ENCODE measurements at places on chromosomes 5 and 9.

DNA sequence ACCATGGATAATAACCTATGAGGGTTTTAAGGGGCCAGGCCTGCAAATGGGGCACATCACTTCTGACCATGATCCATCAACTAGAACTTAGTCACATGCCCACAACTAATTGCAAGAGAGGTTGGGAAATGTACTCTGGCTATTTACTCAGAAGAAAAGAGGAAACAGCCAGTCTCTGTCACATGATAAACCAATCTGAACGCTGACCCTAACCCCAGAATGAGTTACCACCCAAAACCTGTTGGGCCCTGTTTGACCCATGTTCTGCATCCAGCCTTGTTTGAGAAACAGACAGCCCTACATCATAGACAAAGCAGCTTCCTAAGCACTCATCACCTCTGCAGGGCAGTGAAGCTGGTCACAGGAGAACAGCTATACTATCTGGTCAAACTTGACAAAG, 5.8 kb downstream of the MACROH2A1 start:
- DNase-seq: no peak

- no peak for DNase-seq
Measured at GRCh38 chr5:89758146-89758545, 651.4 kb downstream of the CETN3 start.

DNA sequence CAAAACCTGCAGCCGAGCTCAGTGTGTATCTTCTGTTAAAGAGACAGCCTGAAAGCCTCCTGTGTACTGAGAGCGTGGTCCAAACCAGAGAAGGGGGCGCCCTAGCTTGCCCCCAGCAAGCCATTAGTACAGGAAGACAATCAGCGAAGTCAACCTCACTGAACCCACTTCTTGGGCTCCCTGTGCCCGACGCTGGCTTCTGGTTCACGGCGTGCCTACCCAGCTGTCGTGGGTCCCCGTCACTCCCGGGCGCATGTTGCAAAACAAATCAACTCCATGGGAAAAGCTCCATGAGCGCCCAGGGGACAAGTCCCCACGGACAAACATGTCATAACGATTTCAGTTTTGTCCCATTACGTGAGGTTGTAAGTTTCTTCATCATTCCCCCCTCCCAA, 326.9 kb downstream of the SH3GL2 start:
- DNase-seq: no peak

GRCh38 chr5:157828105-157828943, 30.6 kb downstream of the CLINT1 start:
- no peak for DNase-seq

DNA sequence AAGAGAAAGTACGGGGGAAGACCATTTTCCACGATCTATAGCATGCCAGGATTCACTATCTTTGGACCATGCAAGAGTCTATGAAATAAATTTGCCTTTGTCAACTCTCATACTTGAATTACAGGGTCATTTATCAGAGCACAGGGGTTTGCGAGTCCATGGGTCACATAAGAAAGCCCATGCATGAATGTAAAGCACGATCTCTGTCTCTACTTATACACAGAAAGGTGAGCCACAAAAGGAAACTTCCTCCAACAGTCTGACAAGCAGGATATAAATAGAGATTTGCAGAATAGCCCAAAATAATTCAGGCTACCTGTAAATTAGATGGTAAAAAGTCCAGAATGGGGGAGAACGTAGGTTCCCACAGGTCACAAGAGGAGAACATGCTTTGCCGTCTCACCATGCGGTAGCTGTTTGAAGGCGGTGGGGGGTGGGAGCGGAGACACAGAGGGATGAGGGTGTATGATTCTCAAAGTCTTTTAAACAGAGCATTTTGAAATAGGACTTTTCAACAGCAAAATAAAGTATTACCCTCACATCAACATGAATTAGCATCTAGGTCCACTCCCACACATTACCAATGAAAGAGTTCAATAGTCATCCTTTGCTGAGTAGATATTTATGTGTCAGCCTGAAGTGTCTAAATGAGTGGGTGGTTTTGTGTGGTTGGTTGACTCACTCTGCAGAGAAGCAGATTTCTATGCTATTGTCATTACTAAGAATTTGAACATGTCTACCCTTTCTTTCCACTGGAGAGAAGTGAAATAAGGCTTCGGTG, 279.7 kb downstream of the EBF1 start:
- DNase-seq: no peak

GRCh38 chr9:93582115-93582514, 5.7 kb downstream of the PHF2 start:
- DNase-seq: no peak

DNA sequence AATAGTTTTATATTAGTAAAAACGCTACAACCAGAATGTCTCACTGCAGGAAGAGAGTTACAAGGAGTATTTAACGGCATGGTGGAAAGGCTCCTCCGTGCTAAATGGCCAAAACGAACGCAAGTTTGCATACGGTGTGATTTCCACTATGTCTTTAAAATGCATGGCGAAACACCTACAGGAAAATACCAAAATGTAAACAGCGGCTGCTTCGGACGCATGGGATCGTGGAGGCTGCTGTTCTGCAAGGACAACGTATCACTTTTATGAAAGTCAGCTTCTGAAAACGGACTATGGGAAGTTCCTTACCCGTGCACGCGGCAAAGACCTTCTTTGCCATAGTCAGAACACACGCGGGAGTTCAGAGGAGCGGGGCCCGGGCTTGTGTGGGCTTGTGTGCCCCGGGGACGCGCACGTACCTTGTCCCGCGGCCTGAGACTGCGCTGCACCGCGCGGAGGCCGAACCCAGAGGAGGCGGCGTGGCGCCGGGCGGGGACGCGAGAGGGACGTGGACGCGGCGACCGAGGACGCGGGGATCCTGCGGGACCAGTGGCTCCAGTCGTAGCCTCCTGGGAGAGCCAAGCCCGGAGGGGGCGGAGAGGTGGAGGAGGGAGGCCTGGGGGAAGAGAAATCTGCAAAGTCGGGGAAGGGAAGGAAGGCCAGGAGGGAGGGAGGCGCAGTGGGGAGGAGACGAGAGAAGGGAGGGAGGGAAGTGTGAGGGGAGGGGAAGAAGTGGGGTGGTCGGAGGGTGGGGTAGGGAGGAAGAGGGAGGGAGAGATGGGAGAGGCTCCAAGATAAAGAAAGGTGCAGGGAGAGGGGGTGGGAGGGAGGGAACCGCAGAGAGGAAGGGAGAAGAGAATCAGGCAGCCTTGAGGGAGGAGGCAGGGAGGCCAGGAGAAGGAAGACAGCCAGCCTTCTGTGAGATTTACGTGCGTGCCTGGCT, at the start of gene CMBL:
TSS of gene CMBL (minus strand) at position 697 of the 943 bp plus-strand sequence. CDS start 17,140 bp downstream, outside the sequence.
- no peak for DNase-seq

DNA sequence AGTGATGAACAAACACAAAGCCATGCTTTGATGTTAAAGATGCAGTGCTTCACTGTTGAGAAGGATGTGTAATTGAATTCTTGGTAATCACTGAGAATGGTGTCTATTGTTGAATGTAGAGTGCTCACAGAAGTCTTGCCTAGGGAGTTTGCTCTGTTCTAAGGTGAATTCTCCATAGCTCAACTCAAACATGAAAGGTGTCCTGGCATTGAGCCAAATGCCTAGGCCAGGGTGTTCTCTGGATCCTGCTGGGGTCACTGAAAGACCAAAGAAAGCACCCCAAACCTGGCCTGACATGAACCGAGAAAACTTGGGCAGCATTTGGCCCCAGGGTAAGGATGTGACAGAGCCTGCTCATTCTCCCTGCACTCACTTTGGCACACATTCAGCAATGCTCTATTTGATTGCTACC, 217.3 kb downstream of the ARL15 start:
- no peak for DNase-seq

GRCh38 chr5:74603376-74603775, 37.2 kb downstream of the ENC1 start:
- no peak for DNase-seq

DNA sequence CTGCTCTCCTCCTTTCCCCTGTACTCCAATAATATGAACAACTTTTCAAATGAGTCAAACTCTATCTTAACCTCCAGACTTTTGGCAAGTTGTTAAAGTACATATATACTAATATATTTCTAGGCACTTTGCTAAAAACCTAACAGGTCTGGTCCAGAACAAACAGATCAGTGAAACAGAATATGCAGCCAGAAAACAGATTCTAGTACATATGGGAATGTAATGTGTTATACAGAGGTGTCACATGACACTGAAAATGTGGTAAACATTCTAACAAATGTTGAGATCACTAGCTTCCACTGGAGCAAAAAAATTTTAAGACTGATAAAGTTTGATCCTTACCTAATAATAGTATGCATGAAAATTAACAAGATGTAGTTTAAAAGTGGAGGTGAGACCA, 136.9 kb downstream of the OR2K2 start:
- no peak for DNase-seq

DNA sequence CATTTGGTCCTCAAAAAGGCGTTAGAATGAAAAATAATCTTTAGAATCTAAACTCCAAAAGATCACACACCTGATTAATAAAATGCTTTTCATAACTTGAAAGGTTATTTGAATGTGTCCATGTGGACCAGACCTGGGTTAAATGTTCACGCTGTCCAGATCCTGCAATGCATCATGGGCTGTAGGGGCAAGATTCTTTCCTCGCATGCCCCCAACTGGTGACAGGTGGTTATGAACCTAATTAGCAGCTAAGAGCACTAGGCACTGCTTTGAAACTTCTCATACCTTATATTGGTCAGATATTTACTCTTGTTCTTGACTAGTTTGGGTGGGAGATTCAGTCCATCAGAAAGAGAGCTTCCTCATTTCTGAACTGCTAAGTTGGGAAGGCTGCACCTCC, 19.3 kb upstream of the PIP5K1B start:
- DNase-seq: no peak

DNA sequence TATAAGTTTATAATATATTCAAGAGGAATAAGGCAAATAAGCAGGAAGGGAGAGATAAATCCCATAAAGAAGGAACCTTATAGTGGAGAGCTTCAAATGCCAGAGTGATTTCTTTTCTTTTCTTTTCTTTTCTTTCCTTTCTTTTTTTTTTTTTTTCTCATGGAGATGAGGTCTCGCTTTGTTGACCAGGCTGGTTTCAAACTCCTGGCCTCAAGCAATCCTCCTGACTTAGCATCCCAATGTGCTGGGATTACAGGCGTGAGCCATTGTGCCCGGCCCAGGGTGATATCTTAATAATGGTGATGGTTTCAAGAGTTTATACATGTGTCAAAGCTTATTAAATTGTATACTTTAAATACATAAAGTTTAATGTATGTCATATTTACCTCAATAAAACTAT, 19.6 kb upstream of the FOCAD start:
- DNase-seq: no peak

DNA sequence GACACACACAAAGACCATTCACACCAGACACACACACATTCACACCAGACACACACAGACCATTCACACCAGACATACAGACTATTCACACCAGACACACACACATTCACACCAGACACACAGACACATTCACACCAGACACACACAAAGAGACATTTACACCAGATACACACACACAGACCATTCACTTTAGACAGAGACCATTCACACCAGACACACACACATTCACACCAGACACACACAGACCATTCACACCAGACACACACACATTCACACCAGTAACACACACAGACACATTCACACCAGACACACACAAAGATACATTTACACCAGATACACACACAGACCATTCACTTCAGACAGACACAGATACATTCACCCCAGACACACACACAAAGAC, 29.0 kb upstream of the FCN1 start:
- DNase-seq: no peak

- DNase-seq: peak; percentile 68
Measured at GRCh38 chr9:122051351-122052321, 41.5 kb downstream of the TTLL11 start.

DNA sequence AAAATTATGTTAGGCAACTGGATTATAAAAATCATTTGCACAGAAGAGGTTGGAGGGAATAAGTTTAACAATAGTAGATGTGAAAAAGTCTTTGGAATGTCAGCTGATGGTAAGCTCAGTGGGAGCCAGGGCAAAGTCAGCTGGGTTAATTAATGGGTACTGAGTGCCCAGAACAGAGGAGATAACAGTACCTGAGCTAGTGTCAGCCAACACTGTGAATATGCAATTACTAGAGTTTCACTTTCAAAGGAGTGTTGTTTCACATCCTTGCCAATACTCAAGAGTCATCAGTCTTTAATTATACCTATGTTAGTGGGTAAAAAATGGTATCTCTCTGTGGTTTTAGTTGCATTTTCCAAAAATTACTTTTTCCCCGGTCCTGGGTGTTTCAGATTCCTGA, 135.1 kb downstream of the KIF4B start:
- DNase-seq: no peak

GRCh38 chr5:52668544-52669185, 119.1 kb upstream of the ITGA1 start:
- DNase-seq: no peak

Data from stimulated activated CD8-positive, alpha-beta memory T cell treated with anti-CD3 and anti-CD28 coated beads, Interleukin-15, amount 100 ng/mL, for 48 hours (primary cell).